Activated naive CD4-positive, alpha-beta T cell treated with anti-CD3 and anti-CD28 coated beads for 36 hours (primary cell): ENCODE measurements at places on chromosomes 5 and 9. TPM values are rescaled to one million over a fixed set of nuclear protein-coding genes. Genes with fewer than 3 reads are reported as not detected.
A peak's percentile ranks its signal among the peaks of the same experiment; 100 is the strongest.

- no peak overlapping the region for H3K27ac ChIP-seq
- H3K27me3 ChIP-seq = peaks cover 6% of the 10 kb centered on the region
- DNase-seq = no peak
These were observed 110.7 kb downstream of the CFAP95 start for GRCh38 chr9:69931340-69931739.

- H3K27ac ChIP-seq = no peak overlapping the region
- no peak overlapping the region for H3K4me3 ChIP-seq
- H3K36me3 ChIP-seq = no peaks in the 10 kb centered on the region
- H3K4me1 ChIP-seq = no peaks in the 10 kb centered on the region
These were observed 188.6 kb downstream of the CTNND2 start for GRCh38 chr5:11715461-11716196.

DNA sequence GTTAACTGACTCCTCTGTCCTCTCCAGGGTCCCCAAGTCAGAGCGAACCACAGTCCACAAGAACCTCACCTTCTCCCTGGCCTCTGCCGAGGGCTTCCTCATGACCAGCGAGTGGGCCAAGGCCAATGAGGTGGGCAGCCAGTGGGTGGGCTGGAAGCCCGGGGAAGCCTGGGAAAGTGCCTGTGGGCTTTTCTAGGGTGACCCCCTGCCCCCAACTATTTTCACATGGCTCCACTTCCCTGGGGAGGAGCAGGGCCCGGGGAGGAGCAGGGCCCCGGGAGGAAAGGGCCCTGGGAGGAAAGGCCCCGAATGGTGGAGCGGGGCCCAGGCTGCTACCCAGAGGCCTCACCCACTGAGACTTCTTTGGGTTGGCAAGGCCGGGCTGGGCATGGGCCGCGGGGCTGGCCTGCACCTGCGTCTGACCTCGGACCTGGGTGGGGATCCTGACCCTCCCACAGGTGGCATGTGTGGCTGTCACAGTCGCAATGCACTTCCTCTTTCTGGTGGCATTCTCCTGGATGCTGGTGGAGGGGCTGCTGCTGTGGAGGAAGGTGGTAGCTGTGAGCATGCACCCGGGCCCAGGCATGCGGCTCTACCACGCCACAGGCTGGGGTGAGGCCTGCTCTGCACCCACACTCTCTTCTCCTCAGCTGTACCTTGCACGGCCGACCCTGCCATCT lies 17.9 kb downstream of the ADGRD2 start:
- peaks cover 8% of the 10 kb centered on the region for H3K27me3 ChIP-seq
- H3K4me3 ChIP-seq = no peak overlapping the region
- no peaks in the 10 kb centered on the region for H3K4me1 ChIP-seq
- H3K36me3 ChIP-seq = no peaks in the 10 kb centered on the region
- H3K27ac ChIP-seq = no peak overlapping the region

DNA sequence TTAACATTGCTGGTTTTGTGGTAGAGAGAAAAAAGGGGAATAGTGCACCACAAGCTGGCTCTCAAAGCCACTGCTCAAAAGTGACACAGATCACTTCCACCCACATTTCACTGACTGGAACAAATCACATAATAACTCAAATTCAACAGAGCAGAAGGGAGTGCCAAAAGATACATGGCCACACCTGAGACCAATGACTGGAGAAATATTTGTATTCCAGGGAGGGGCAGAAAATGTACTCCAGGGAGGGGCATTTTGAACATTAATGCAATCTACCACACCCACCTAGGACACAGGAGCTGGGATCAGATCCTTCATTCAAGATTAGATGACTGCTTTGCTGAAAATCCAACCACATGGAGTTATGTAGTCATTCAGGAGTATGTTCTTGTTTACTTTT lies 44.8 kb upstream of the ALDOB start:
- no peaks in the 10 kb centered on the region for H3K36me3 ChIP-seq
- H3K27me3 ChIP-seq = peaks cover 33% of the 10 kb centered on the region
- H3K27ac ChIP-seq = no peak overlapping the region
- H3K4me3 ChIP-seq = no peak overlapping the region
- no peak for DNase-seq

PCDHA6 gene
- total RNA-seq = not detected

ADRA1B gene
- total RNA-seq = not detected

LCN15 gene
- not detected for total RNA-seq

DNA sequence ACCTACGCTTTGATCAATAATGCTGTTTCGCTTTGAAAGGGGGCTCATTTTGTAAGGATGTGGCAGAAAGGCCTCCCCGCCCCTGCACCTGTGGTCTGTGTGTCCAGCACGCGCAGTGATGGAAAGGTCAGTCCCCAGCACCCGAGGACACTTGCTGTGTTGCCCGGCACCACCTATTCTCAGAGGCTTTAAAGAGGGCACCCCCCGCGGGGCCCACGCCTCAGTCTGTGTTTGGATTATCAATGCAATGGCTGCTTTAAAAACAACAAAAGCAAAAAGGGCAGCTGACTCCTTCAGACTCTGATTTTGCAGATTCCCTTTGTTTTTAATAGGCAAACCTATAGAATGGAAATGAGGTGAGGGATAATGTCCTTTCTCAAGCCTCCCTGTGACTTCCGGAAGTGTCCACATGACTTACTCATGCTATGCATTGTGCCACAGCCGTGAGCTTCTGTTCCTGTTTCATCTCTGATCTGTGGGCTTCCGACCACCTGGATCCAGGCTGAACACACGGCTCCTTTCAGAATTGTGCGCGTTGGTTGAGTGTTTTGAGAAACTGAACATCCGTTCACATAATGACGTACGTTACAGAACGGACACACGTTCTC lies 416.2 kb downstream of the IRX2 start:
- H3K27ac ChIP-seq = no peak overlapping the region
- no peak overlapping the region for H3K4me3 ChIP-seq
- H3K4me1 ChIP-seq = no peaks in the 10 kb centered on the region
- no peaks in the 10 kb centered on the region for H3K36me3 ChIP-seq
- peaks cover 3% of the 10 kb centered on the region for H3K27me3 ChIP-seq

- no peak overlapping the region for H3K27ac ChIP-seq
- no peaks in the 10 kb centered on the region for H3K27me3 ChIP-seq
- no peak for DNase-seq
- no peak overlapping the region for H3K4me3 ChIP-seq
- H3K4me1 ChIP-seq = peaks cover 17% of the 10 kb centered on the region
These were observed 7.6 kb upstream of the DNAJA1 start for GRCh38 chr9:33017283-33018041.

PCDHB12 gene
- not detected for total RNA-seq

DNA sequence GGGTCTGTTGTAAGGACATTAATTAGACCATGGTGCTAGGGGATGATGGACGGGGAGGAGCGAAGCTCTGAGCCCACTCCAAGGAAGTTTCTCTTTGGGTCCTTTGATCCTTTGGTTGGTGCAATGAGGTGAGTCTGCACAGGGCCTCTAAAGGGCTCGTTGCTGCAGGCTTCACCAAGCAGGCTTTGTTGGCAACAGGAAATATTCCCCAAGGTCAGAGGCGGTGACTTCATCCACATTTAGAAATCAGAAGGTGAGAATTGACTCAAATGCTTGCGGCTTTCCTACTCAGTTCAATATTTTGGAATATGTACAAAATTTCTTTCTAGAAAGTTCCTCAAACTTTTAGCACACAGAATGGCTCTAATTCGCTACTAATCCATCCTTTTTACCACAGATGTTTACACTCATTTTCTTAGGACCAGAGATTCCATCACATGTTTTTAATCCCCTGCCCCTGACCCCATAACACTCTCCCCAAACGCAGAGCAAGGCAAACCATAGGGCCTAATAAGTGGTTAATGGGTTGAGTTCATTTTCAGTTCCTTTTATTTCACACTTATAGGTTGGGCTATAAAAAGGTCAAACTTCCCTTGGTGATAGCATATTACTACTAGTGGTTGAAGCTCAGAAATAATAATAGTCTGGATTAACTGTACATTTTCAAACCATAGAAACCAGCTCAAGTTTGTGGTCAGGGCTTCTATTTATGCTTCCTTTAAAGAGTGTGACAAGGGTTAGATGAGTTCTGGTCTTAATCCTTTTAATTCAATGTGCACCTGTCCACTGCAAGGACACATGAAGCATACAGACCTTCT lies 37.3 kb upstream of the TMEM252 start:
- H3K4me3 ChIP-seq = no peak overlapping the region
- H3K27me3 ChIP-seq = peaks cover 2% of the 10 kb centered on the region
- H3K36me3 ChIP-seq = no peaks in the 10 kb centered on the region

CEP78 gene
- total RNA-seq = 39.5 TPM

PRSS3 gene
- total RNA-seq = not detected

- no peak for DNase-seq
- H3K4me3 ChIP-seq = peak overlapping the region; percentile 66
- peaks cover 10% of the 10 kb centered on the region for H3K4me1 ChIP-seq
- H3K27me3 ChIP-seq = peaks cover 43% of the 10 kb centered on the region
- H3K27ac ChIP-seq = no peak overlapping the region
- no peaks in the 10 kb centered on the region for H3K36me3 ChIP-seq
These were observed 1.1 kb upstream of the GNA14 start for GRCh38 chr9:77649109-77649812.

GRCh38 chr5:32837211-32837610 lies 126.1 kb downstream of the NPR3 start:
- no peak overlapping the region for H3K4me3 ChIP-seq
- no peaks in the 10 kb centered on the region for H3K36me3 ChIP-seq
- no peak overlapping the region for H3K27ac ChIP-seq
- DNase-seq = no peak
- H3K4me1 ChIP-seq = peaks cover 8% of the 10 kb centered on the region

DNA sequence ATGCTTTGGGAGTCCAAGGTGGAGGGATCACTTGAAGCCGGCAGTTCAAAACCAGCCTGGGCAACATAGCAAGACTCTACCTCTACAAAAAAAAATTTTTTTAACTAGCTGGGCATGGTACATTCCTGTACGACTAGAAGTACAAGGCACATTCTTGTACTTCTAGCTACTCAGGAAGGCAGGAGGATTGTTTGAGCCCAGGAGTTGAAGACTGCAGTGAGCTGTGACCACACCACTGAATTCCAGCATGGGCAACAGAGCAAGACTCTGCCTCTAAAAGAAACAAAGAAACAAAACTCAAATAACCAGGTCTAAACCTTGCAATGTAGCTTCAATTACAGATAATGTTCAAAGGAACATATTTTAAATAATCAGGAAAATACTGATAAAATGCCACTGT lies 56.2 kb downstream of the SSBP2 start:
- no peaks in the 10 kb centered on the region for H3K27me3 ChIP-seq
- no peak for DNase-seq
- peaks cover 15% of the 10 kb centered on the region for H3K4me1 ChIP-seq
- no peak overlapping the region for H3K27ac ChIP-seq

GRCh38 chr9:128160603-128160987 lies 530 bp downstream of the BBLN start:
- peak overlapping the region; percentile 77 for H3K4me3 ChIP-seq
- no peaks in the 10 kb centered on the region for H3K27me3 ChIP-seq
- H3K36me3 ChIP-seq = peaks cover 9% of the 10 kb centered on the region
- H3K27ac ChIP-seq = peak overlapping the region; percentile 68
- H3K4me1 ChIP-seq = peaks cover 16% of the 10 kb centered on the region

NIPBL gene
- total RNA-seq = 36.7 TPM

SPINK9 gene
- not detected for total RNA-seq

WHRN gene
- total RNA-seq = 2.1 TPM

DNA sequence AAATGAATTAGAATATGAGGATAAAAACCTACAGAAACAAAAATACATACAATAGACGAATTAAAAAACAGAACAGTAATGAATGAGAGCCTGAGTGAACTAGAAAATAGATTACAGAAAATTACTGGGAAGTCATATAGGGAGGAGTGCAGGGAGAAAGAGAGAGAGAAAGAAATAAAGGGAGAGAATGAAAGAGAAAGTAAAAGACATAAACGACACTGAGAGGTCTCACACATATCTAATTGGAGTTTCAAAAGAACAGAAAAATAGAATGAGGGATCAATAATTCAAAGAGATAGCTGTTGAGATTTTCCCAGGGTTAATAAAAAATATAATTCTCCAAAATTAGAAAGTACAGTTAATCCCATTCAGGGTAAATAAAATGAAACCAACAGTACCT lies 156.4 kb upstream of the FTMT start:
- H3K36me3 ChIP-seq = no peaks in the 10 kb centered on the region
- H3K4me1 ChIP-seq = no peaks in the 10 kb centered on the region
- no peak overlapping the region for H3K4me3 ChIP-seq
- no peaks in the 10 kb centered on the region for H3K27me3 ChIP-seq

DNA sequence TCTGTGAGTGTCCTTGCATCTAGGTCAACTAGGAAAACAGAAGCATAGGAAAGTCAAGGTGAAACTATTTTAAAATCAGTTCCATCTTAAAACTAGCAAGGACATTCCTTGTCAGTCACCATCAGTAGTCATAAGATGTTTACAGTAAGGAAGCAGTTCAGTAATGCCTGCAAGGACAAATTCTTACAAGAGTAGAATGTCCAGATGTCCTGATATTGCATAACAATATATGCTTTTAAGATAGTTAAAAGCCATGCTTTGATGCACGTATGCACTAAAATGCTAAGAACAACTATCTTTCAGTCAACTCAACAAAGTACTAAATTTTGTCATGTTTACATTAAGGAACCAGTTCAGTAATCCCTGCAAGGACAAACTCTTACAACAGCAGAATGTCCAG lies 11.3 kb upstream of the SVEP1 start:
- no peak overlapping the region for H3K4me3 ChIP-seq
- H3K4me1 ChIP-seq = no peaks in the 10 kb centered on the region

- H3K36me3 ChIP-seq = peaks cover 18% of the 10 kb centered on the region
- peak overlapping the region; percentile 99 for H3K27ac ChIP-seq
- H3K4me1 ChIP-seq = peaks cover 58% of the 10 kb centered on the region
- no peaks in the 10 kb centered on the region for H3K27me3 ChIP-seq
- DNase-seq = peak; percentile 79
These were observed 583 bp downstream of the DIAPH1 start for GRCh38 chr5:141618030-141618803.

DNA sequence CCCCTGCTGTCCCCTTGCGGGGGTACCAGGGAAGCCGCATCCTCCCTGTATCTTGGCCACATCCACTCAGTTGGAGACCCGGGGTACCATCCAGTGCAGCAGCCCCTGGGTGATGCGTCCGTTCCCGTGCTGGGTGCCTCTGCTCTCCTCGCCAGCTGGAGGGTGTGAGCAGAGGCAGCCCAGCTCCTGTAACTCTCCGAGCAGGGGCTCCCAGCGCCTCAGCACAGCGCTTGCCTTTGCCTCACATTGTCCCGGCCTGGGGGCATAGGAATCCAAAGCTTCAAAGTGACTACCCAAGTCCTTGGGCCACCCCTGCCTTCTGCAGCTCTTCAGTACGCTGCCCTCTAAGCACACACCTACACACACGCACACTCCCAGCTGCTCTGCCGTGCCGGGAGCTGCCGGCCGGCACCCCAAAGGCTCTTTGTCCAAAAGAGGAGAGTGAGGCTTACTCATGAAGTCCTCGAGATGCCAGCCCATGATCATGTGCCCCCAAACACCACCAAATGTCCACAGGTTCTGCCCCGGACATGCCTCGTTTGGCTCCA lies 733 bp downstream of the ANGPTL2 start:
- no peak for DNase-seq
- no peaks in the 10 kb centered on the region for H3K36me3 ChIP-seq
- peaks cover 31% of the 10 kb centered on the region for H3K27me3 ChIP-seq
- no peak overlapping the region for H3K4me3 ChIP-seq
- peaks cover 7% of the 10 kb centered on the region for H3K4me1 ChIP-seq

GRCh38 chr5:113813466-113813865 lies 300.0 kb downstream of the YTHDC2 start:
- no peak overlapping the region for H3K27ac ChIP-seq
- no peaks in the 10 kb centered on the region for H3K4me1 ChIP-seq
- no peak overlapping the region for H3K4me3 ChIP-seq
- DNase-seq = no peak
